ENCODE measurements at places on chromosomes 2 and 18. TPM values are rescaled to one million over a fixed set of nuclear protein-coding genes. Genes with fewer than 3 reads are reported as not detected.
A peak's percentile ranks its signal among the peaks of the same experiment; 100 is the strongest.

INPP5D gene
- 2.9 TPM for polyA plus RNA-seq

- H3K36me3 ChIP-seq = no peaks in the 10 kb centered on the region
- H3K27ac ChIP-seq = no peak overlapping the region
- no peak overlapping the region for H3K4me3 ChIP-seq
- no peak for DNase-seq
- H3K27me3 ChIP-seq = no peaks in the 10 kb centered on the region
- peaks cover 5% of the 10 kb centered on the region for H3K4me1 ChIP-seq
These were observed 9.6 kb upstream of the ALS2 start for GRCh38 chr2:201790291-201790690.

DNA sequence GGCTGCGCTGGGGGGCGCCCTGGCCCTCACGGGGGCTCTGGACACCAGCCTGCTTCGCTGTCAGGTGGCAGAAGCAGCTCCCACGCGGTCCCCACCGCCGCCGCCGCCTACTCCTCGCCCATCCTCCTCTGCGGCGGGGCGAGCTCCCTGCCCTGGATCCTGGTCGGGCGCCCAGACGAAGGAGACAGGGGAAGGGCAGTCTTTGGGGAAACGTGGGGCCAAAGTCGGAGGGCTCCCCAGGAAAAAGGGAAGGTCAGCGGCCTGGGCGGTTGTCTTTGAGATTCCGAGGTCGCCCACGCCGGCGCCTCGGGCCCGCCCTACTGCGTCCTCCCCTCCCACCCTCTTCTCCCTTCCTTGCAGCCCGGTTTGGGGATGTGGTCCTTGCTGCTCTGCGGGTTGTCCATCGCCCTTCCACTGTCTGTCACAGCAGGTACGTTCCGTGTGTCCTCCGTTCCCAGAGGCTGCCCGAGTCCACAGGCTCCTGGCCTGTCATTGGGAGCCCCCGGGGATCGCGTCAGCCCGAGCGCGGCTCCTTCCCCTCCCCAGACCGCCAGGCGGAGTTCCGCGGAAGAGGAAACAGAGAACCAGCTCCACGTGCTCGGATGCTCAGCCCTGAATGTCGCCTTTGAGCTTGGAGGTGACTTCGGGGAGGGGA, 800 bp downstream of the IL1RL2 start:
- peak overlapping the region; percentile 55 for H3K4me3 ChIP-seq
- H3K27ac ChIP-seq = peak overlapping the region; percentile 91
- H3K36me3 ChIP-seq = no peaks in the 10 kb centered on the region
- no peaks in the 10 kb centered on the region for H3K27me3 ChIP-seq
- peaks cover 3% of the 10 kb centered on the region for H3K4me1 ChIP-seq
- peak; percentile 51 for DNase-seq

CRYBA2 gene
- polyA plus RNA-seq = not detected

- H3K27me3 ChIP-seq = no peaks in the 10 kb centered on the region
- no peak for DNase-seq
- no peak overlapping the region for H3K27ac ChIP-seq
- no peaks in the 10 kb centered on the region for H3K36me3 ChIP-seq
- no peaks in the 10 kb centered on the region for H3K4me1 ChIP-seq
These were observed 377.0 kb downstream of the DCC start for GRCh38 chr18:52716973-52717372.

- no peak overlapping the region for H3K4me3 ChIP-seq
- H3K27ac ChIP-seq = no peak overlapping the region
- no peaks in the 10 kb centered on the region for H3K4me1 ChIP-seq
- H3K27me3 ChIP-seq = no peaks in the 10 kb centered on the region
- no peaks in the 10 kb centered on the region for H3K36me3 ChIP-seq
These were observed 142.5 kb downstream of the SPHKAP start for GRCh38 chr2:228038967-228039366.

KCTD1 gene
- polyA plus RNA-seq = 2.3 TPM

NOSTRIN gene
- polyA plus RNA-seq = 5.5 TPM

GRCh38 chr2:51028829-51029228, 3.1 kb downstream of the NRXN1 start:
- H3K4me1 ChIP-seq = no peaks in the 10 kb centered on the region
- H3K27ac ChIP-seq = no peak overlapping the region
- no peaks in the 10 kb centered on the region for H3K27me3 ChIP-seq
- no peak for DNase-seq
- H3K36me3 ChIP-seq = no peaks in the 10 kb centered on the region
- no peak overlapping the region for H3K4me3 ChIP-seq
